Hindlimb muscle (tissue), 1 donor: ENCODE measurements at places on chromosomes 2 and 18.

GRCh38 chr2:171480908-171481307, 41.4 kb upstream of the CYBRD1 start:
- DNase-seq = no peak

GRCh38 chr2:14773696-14774095, 141.2 kb downstream of the LRATD1 start:
- no peak for DNase-seq

- no peak for DNase-seq
These were observed 114.1 kb upstream of the MSH2 start for GRCh38 chr2:47288864-47289263.

- no peak for DNase-seq
These were observed 51.8 kb downstream of the WDR7 start for GRCh38 chr18:56702946-56703345.

DNA sequence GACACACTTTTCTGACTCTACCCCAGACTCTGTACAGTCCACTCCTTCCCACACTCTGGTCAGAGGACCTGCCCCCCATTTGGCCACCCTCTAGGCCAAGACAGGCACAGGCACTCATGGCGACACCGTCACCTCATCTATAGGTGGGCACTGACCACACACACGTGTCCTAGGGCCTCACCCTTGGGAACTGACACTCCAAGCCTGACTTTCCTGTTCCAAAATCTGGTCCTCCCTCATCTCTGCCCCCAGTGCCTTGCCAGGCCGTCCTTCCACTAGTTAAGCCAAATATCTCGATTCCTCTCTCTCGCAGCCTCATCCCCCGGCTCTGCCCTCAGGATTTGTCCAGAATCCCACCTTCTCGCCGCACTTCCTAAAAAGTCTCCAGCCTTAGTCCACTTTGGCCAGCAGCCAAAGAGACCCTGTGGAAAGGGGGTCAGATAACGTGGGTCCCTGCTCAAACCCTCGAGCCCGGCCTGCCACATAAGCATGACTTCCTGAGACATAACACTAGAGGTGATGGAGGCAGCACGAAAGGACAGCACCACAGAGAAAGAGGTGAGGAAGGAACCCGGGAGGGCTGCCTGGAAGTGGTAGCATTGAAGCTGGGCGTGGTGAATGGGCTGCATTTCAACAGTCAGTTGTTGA, 105.8 kb upstream of the OTOS start:
- no peak for DNase-seq

GRCh38 chr2:105557021-105557920, 158.4 kb upstream of the FHL2 start:
- DNase-seq = no peak

DNA sequence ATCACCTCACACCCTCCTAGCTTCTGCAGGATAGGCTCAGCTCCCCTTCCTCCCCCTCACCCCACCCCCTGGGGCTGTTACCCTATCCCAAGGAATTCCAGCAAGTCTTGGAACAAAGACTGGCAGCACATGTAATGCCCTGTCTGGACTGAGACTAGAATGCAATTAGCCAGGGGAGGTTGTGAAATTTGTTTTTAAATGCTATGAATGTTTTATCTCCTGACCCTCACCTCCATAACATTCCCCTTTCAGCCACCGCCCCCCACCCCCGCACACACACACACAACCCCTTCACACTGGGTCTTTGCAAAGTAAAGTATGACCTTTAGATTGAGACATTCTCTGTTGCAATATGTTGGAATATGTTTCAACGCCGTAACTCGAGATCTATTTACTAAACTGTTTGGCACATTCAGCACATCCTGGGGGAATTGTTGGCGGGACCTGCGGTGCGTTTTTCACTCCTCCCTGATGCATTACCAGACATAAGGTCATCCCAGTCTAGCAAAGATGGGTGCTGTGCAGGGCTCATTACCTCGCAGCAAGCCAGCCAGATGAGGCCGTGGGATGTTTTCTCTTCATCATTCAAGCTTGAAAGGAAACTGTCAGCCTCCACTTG, 290.7 kb upstream of the SLC14A2 start:
- no peak for DNase-seq

DNA sequence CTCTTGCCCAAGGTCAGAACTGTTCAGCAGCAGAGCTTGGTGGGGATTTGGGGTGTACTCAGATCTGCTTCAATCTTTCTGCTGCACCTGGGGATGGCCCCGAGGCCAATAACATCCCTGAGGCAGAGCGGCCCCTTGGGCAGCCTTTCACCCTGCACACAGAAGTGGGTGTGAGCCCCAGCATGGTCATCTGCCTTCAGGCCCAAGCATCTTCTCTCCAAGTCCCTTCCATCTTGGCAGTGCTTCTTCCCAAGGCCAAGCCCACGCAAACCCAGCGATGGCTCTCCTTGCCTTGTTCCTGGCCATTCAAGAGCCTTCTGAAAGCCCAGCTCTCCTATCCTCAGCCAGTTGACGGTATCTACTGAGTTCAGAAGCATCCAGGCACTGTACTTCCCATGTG, 172.9 kb downstream of the INHBB start:
- no peak for DNase-seq

DNA sequence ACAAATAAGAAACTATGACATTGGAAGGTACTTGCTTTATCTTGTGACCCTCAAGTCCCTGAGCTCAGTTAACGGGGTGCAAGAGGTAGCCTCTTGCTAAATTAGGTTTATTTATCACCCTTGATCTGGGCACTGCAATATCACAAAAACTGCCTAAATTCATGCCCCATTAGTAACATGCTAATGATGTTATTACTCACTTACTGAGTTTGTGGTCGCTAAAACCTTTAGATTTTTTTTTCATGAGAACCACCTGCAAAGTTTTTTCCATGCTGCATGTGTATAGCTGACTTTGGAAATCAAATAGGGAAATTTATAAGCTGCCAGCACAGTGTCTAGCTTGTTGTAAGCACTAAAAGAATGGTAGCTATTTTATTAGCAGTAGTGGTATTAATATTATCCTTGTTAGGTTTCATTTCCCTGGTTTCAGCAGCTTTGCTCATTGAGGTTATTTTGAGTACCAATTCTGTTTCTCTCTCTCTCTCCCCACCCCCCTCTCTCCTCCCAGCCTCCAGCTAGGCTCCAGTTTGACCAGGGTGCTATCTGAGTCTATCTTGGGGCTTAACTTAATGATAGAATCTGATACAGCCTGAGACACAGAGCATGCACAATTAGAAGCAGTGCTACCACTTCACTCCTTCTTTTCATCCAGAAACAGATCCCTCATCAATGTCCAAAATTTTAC, 88.7 kb upstream of the ATP8B1 start:
- DNase-seq = no peak

DNA sequence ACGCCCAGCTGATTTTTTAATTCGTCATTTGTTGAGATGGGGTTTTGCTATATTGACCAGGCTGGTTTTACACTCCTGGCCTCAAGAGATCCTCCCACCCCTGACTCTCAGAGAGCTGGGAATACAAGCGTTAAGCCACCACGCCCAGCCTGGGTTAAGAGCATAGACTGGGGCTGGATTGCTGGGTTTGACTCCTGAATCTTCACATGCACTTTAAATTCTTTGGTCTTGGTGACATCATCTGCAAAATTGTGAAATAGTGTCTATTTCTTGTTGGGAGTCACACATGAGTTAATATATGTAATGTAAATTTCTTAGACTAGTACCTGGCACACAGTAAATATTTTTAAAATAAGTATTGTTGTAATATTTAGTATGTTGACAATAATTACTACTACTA, 257.4 kb downstream of the DOK6 start:
- DNase-seq = no peak

DNA sequence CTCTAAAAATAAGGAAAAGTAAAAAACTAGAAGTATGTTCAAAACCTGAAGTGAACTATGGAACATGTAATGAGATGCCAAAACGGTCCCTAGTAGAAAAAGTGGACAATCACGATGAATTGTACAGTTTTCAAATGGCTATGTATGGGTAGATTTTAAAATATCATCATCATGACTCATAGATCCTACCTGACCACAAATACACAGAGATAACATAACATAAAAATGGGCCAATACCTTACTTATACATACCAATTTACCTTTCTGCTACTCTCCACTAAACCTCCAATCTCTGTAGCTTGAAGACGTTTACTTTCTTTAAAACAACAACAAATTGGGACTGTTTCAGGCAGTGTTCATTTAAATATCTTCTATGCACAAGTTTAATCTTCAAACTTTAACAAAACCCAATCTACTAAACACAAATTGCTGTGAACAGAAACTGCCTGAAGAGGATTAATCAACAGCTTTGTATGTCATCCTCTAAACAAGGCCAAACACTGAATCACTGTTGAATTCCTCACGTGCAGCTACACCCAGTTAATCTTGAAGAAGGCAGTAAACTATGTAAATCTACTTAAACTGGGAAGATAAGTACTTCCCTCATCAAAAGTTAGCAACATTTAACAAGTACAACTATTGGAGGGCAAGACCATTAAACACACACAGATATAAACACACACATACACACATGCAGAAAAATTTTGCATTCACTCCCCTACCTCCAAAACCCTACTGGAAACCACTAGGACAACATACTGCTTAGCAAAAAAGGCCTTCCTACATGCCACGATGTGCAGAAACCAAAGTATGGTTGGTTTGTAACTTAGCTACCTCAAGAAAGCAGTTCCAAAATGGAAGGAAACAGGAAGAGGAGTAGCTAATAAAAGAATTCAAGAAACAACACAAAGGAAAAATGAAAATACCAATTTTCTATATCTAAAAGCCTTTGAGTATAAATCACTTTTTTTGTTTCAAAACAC, 90.3 kb downstream of the RBMS1 start:
- DNase-seq = no peak

GRCh38 chr2:19360266-19360965, 2.0 kb upstream of the OSR1 start:
- DNase-seq = no peak

GRCh38 chr2:171173087-171173486, 12.4 kb upstream of the TLK1 start:
- DNase-seq = no peak

GRCh38 chr2:16407358-16407757, 258.3 kb downstream of the CYRIA start:
- no peak for DNase-seq

GRCh38 chr18:10262566-10262965, 191.9 kb upstream of the APCDD1 start:
- DNase-seq = no peak

DNA sequence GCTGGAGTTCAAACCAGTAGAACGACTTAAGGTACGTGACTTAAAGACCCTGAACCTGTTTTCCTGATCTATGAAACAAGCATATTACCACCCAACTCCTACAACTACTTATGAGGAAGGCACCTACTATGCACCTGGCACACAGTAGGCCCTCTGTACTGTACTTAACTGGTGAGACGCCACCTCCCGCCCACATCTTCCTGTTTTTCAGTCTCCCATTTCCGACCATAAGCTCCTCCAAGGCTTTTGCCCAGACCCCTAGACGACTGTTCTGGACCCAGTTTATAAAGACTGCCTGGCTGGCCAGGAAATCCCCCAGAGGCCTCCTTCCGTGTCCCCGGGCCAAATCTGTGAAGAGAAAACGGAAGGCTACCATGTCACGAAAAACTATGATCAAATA, 1.5 kb downstream of the GALNT14 start:
- DNase-seq = no peak

- peak; percentile 38 for DNase-seq
These were observed 616 bp upstream of the RBMS1 start for GRCh38 chr2:160494201-160494644.

DNA sequence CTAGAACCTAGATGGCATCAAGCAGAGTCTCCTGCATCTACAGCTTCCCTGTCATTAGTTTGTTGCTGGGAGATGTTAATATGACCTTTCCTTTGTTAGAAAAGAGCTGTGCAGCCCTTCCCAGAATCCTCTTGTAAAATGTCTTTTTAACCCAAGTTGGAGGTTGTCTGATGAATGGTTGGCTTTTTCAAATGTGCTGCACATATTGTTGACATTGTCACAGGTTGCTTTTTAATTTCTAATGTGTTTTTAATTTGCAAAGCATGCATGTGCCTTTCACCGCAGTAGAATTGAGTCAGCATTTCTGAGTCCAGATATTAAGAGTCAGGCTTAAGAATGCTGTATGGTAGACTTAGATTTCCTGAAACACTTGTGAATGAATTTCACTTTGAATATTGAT, 120.8 kb downstream of the GREB1L start:
- no peak for DNase-seq

DNA sequence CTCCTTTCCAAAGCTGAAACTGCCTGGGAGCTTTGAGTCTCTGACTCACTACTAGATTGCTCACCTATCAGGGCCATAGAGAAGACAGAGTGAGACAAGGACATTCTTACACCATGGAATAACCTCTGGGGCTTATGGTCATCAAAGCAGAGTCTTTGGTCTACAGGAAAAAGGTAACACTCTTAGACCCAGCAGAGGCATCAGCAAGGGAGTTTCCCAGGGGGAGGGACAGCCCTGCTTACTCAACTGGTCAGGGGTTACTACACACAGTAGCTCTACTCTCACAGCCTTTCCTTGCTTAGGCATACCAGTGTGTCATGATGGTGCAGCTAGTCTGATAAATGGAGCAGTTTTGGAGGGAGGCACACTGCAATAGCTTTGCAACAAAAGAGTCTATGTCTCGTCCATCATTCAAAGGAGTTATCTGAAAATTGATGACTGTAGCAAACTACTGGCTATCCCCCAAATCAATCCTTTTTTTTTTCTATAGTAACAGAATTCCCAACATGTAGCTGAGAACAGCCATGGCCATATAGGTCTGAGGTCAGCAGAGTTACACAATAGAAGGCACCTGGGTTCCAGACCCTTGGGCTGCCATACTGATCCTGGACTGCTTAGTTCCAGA, 22.4 kb upstream of the CD28 start:
- DNase-seq = no peak

- DNase-seq = no peak
These were observed 175.9 kb downstream of the NR4A2 start for GRCh38 chr2:156156580-156156979.

DNA sequence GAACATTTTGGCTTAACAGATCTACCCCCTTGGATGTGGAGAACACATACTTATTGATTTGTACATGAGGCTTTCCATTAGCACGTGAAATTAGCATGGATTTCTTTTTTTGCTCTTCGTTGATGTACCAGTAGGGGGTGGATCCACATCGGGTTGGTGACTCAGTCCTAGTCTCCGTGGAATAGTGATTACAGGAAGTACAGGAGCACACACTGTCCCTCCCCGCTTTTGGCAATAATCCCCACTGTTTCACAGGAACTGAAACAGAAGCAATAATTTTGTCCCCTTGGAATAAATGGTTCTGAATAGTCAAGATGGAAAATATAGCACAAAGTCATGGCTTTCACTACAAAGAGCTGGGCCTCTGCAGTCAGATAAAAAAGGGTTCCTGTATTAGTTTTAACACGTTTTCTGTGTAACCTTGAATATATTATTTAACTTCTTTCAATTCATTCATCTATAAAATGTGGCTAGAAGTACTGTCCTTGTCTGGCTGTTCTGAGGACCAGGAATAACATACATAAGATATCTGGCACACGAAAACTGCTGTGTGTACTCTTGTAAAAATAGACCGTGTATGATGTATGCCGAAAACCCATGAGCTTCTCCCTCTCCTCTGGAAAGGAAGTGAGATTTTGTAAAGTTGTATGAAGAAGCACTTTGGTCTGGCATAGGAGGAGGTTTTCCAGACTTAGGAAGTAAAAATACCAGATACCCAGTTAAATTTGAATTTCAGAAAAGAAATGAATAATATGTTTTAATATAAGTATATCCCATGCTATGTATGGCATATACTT, 229.2 kb downstream of the GALR1 start:
- peak; percentile 62 for DNase-seq

GRCh38 chr2:26709323-26710110, 17.0 kb downstream of the KCNK3 start:
- DNase-seq = no peak
